T-helper 17 cell (primary cell): ENCODE measurements at places on chromosomes 6 and 20.

DNA sequence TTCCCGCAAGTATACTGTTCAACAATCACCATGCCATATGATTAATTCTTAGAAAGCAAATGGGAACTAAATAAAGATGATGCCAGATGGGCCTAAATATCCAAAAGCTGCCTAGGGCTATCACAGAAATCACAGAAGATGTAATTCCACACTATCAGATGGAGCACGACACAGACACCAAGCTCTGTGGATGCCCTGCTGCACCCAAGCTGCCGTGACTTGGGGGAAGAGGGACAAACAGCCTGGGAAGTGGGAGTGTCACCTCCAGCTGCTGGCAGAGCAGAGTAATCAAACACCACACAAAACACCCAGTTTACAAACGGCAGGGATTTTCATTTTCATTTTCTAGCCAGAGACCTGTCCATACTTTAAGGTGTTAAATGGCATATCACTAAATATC is 35.7 kb downstream of the PDE10A start:
- DNase-seq, result no peak
- H3K27me3 ChIP-seq, result no peaks in the 10 kb centered on the region
- H3K27ac ChIP-seq, result no peak overlapping the region

- no peak for DNase-seq
- H3K27ac ChIP-seq, result no peak overlapping the region
- no peaks in the 10 kb centered on the region for H3K27me3 ChIP-seq
Measured at GRCh38 chr6:20827798-20828197, 293.5 kb downstream of the CDKAL1 start.

- H3K4me3 ChIP-seq, result no peak overlapping the region
- peaks cover 5% of the 10 kb centered on the region for H3K27me3 ChIP-seq
- H3K36me3 ChIP-seq, result no peaks in the 10 kb centered on the region
- no peak for DNase-seq
- H3K27ac ChIP-seq, result no peak overlapping the region
Measured at GRCh38 chr6:113774127-113774825, 82.9 kb upstream of the MARCKS start.

DNA sequence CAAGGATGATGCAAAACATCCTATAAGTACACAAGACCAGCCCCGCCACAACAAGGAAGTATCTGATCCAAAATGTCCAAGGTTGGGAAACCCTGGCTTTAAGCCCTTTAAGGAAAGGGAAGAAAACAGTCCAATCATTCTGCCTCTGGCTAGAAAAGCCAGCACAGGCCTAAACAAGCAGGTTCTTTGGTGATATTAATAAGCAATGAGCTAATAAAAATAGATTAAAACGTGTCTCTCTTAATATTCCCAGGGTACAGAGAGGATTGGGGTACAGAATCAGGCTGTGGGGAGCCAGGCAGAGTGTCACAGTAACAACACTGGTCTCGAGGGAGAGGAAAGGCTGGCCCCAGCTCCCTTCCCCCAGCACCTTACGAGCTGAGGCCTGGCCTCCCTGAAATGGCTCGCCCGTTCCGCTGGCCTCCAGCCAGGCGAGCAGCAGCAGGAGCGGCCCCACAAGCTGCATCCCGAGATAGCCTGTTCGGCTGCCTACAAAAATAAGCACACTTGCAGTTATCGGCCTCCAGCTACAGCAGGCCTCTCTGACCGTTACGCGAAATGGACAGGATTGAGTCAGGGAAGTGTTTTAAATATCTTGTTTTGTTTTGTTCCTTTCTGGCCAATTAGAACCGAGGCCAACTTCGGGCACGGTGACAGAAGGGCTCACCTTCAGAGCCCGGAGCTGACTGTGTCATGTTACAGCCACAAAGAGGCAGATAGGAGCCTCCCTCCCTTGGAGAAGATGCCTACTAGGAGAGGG is 4.0 kb upstream of the ZMYND8 start:
- H3K27ac ChIP-seq, result peak overlapping the region; percentile 73
- H3K36me3 ChIP-seq, result no peaks in the 10 kb centered on the region
- H3K27me3 ChIP-seq, result no peaks in the 10 kb centered on the region
- peaks cover 44% of the 10 kb centered on the region for H3K4me1 ChIP-seq
- no peak overlapping the region for H3K4me3 ChIP-seq

- H3K4me3 ChIP-seq, result no peak overlapping the region
- no peaks in the 10 kb centered on the region for H3K27me3 ChIP-seq
Measured at GRCh38 chr6:106279179-106279578, 46.4 kb downstream of the ATG5 start.

- no peak for DNase-seq
- H3K4me3 ChIP-seq, result no peak overlapping the region
- H3K27me3 ChIP-seq, result peaks cover 15% of the 10 kb centered on the region
- H3K27ac ChIP-seq, result no peak overlapping the region
Measured at GRCh38 chr6:133502441-133503335, 261.5 kb downstream of the EYA4 start.

DNA sequence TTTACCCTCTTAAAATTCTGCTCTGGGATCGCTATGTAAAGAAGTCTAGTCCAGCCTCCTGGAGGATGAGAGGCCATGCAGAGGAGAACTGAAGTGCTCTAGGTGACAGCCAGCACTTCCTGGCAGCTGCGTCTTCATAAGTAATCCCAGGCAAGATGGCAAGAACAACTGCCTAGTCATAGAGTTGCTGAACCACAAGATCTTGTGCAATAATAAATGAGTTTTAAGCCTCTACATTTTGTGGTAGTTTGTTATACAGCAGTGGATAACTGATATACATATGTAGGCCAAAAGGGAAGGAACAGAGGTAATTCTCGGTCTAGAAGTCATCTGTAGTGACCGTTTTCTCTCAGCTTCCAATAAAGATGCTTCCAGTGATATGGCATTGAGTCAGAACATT is 103.8 kb upstream of the FLRT3 start:
- no peak overlapping the region for H3K4me3 ChIP-seq
- H3K4me1 ChIP-seq, result no peaks in the 10 kb centered on the region
- no peaks in the 10 kb centered on the region for H3K36me3 ChIP-seq
- DNase-seq, result no peak

DNA sequence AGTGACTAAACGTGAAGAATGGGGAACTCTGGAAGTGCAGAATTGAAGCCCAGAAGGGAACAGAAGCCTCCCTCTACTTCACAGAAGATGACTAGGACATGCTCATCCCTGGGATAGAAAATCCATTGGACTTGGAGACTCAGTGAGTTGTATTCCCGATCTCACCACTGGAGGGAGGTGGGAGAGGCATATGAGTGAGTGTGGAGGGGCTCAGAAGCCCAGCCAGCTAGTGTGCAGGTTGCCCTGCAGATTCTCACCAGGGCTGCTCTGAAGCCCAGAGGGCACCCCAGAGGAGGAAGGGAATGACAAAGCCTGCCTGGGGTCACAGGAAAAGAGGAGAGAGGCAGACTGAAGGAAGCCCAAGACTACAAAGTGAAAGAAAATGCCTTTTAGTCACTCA is 42.1 kb upstream of the HLA-E start:
- no peak overlapping the region for H3K4me3 ChIP-seq
- H3K36me3 ChIP-seq, result no peaks in the 10 kb centered on the region
- peaks cover 36% of the 10 kb centered on the region for H3K4me1 ChIP-seq
- no peak overlapping the region for H3K27ac ChIP-seq
- no peak for DNase-seq
- peaks cover 82% of the 10 kb centered on the region for H3K27me3 ChIP-seq

- H3K27me3 ChIP-seq, result no peaks in the 10 kb centered on the region
- peaks cover 10% of the 10 kb centered on the region for H3K4me1 ChIP-seq
- no peak overlapping the region for H3K4me3 ChIP-seq
- no peak overlapping the region for H3K27ac ChIP-seq
Measured at GRCh38 chr6:87660226-87660911, 41.7 kb downstream of the AKIRIN2 start.

DNA sequence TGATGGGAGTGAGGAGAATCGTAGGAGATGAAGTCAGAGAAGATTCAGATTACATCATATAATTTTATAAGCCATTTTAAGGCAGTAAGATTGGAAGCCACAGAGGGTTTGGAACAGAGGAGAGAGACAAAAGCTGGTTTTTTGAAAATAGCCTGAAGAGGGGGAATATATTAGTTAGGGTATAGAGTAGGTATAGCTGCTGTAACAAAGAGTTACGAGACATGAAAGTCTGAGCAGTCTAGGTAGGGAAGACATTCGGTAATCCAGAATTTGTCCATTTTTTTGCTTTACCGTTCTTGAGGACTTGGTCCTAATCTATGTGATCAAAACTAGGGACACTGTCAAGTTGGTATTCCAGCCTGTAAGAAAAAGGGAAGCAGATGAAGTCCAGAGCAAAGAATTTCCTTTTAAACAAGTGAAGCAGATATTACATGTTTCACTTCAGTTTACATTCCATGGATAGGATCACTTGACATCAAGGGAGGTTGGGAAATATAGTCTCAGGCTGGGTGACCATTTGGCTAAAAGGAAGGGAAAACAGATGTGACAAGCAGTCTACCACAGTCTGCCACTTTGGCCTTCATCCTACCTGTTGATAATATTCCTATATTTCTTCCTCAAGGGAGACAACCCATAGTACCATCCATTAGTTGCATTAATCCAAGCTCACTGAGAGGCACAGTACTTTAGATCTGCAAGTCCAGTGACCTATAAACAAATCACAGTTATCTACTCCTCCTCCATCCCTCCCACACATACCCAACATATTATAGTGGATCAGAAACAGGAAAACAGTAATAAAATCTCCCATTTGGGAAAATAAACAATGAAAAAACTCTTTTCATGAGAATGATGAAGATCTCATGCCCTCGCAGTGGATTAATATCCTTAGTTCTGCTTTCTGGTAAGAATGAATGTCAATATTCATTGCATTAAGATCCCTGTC is 10.2 kb downstream of the FAM135A start:
- no peaks in the 10 kb centered on the region for H3K27me3 ChIP-seq
- no peak overlapping the region for H3K4me3 ChIP-seq
- no peak overlapping the region for H3K27ac ChIP-seq
- peaks cover 5% of the 10 kb centered on the region for H3K36me3 ChIP-seq
- DNase-seq, result no peak

- H3K27ac ChIP-seq, result no peak overlapping the region
- H3K4me1 ChIP-seq, result no peaks in the 10 kb centered on the region
- H3K4me3 ChIP-seq, result no peak overlapping the region
- peaks cover 2% of the 10 kb centered on the region for H3K36me3 ChIP-seq
Measured at GRCh38 chr6:28315628-28316027, 20.3 kb downstream of the ZSCAN31 start.

DNA sequence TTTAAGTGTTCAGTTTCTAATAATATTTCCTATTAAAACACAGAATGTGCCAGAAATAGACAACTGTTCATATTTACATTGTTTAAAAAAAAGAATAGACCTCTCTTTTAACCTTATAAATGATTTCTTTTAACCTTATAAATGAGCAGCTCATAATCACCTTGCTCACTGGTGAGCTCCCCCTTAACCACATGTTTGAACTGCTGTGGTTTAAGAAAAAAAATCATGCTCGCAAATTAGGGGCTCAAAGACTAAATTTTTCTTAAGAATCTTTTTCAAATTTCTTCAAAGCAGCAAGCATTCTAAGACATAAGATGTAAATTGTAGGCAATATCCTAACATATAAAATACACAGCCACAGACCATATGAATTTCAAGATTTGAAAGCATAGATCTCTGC is 32.8 kb downstream of the FAM8A1 start:
- peaks cover 12% of the 10 kb centered on the region for H3K36me3 ChIP-seq

GRCh38 chr6:14121936-14122344 is 4.4 kb downstream of the CD83 start:
- peaks cover 2% of the 10 kb centered on the region for H3K36me3 ChIP-seq
- DNase-seq, result no peak
- H3K27me3 ChIP-seq, result no peaks in the 10 kb centered on the region
- H3K27ac ChIP-seq, result peak overlapping the region; percentile 72
- peak overlapping the region; percentile 75 for H3K4me3 ChIP-seq
- peaks cover 46% of the 10 kb centered on the region for H3K4me1 ChIP-seq

DNA sequence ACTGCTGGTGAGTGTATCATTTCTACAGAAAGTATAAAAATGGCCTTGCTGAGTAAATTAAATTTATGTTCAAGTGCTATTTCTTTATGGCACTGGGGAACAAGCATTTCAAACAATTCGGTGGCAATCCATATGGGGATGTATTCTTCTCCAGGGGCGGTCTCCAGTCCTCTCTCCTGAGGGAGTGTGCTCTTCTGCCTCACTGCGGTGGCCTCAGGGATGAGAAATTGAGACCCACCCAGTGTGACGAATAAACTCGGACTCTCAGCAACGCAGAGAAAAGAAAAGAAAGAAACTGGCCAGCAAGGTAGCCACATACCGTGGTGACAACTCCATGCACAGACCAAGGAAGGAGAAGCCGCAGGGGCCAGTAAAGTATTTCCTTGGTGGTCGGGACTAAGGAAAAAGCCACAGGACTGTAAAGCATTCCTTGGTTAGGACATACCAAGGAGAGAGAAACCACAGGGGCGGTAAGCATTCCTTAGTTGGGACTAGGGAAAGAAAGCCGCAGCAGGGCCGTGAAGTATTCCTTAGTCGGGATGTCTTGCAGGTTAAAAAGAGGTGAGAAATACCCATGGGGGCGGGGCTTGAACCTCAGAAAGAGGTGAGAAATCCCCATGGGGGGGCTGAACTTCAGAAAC is 13.6 kb upstream of the GOPC start:
- H3K36me3 ChIP-seq, result peaks cover 2% of the 10 kb centered on the region
- H3K27ac ChIP-seq, result peak overlapping the region; percentile 67
- no peak overlapping the region for H3K4me3 ChIP-seq
- no peak for DNase-seq
- peaks cover 19% of the 10 kb centered on the region for H3K27me3 ChIP-seq
- peaks cover 22% of the 10 kb centered on the region for H3K4me1 ChIP-seq

- H3K4me3 ChIP-seq, result no peak overlapping the region
- H3K27ac ChIP-seq, result no peak overlapping the region
- H3K27me3 ChIP-seq, result peaks cover 20% of the 10 kb centered on the region
- peaks cover 14% of the 10 kb centered on the region for H3K4me1 ChIP-seq
- H3K36me3 ChIP-seq, result peaks cover 3% of the 10 kb centered on the region
- no peak for DNase-seq
Measured at GRCh38 chr6:6683969-6684833, 95.7 kb downstream of the LY86 start.

DNA sequence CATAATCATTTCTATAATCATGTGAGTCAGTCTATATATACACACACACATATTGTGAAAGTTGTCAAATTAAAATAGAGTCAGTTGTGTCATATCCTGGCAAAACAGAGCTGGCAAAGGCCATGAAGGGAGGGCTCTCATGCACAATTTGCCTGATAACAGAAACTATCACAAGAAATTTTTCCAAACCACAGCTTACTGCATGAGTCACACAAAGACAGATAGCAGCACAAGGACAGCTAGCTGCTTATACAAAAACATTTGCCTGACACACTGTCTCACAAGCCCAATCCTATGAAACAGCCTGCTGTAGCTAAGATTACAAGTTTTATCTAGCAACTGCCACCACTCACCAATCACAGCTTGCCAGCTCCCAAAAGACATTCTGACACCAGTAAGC is 848.5 kb upstream of the MAN1A1 start:
- H3K4me3 ChIP-seq, result no peak overlapping the region
- no peaks in the 10 kb centered on the region for H3K4me1 ChIP-seq
- DNase-seq, result no peak
- no peaks in the 10 kb centered on the region for H3K27me3 ChIP-seq

GRCh38 chr6:98463038-98464000 is 371.1 kb upstream of the POU3F2 start:
- H3K27me3 ChIP-seq, result no peaks in the 10 kb centered on the region
- H3K36me3 ChIP-seq, result no peaks in the 10 kb centered on the region
- no peak for DNase-seq
